Upper lobe of left lung (tissue), 6 donors: ENCODE measurements at places on chromosomes 16 and 17.

- no peaks in the 10 kb centered on the region for H3K36me3 ChIP-seq
- H3K4me1 ChIP-seq, result peaks cover 88% of the 10 kb centered on the region
- no peaks in the 10 kb centered on the region for H3K27me3 ChIP-seq
- H3K4me3 ChIP-seq, result no peak overlapping the region
- peak overlapping the region; percentile 95 for H3K27ac ChIP-seq
These were observed 15.5 kb downstream of the SPNS2 start for GRCh38 chr17:4514206-4514605.

- peaks cover 11% of the 10 kb centered on the region for H3K4me1 ChIP-seq
- H3K4me3 ChIP-seq, result no peak overlapping the region
- no peaks in the 10 kb centered on the region for H3K27me3 ChIP-seq
- H3K36me3 ChIP-seq, result no peaks in the 10 kb centered on the region
These were observed 32.7 kb upstream of the FOXF1 start for GRCh38 chr16:86477642-86478041.

DNA sequence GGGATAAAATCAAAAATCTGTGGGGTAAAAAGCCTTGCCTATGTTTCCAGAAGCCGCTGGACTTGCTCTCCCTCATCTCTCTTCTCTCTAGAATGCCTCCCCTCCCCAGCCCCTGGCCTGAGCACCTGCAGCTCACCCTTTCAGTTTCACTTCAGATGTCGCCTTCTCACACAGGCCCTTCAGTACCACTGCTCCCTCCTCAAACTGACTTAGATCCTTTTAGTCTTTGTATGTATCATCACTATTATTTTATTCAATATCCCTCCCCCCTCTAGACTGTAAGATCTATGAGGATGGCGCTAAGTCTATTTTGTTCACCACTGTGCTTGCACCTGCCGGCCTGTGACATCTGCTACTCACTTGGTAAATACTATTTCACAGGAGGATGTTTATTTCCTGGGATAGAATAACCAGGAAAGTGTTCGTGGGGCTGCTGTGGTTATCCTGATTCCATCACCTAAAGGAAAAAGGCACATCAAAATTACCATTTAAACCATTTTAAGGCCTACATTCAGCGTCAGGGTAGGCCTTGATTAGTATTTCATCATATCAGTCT is 122.3 kb downstream of the MRTFB start:
- DNase-seq, result no peak
- H3K36me3 ChIP-seq, result no peaks in the 10 kb centered on the region

GRCh38 chr16:72588551-72588950 is 416.6 kb upstream of the PMFBP1 start:
- H3K27ac ChIP-seq, result no peak overlapping the region
- no peak overlapping the region for H3K4me3 ChIP-seq
- no peaks in the 10 kb centered on the region for H3K36me3 ChIP-seq

DNA sequence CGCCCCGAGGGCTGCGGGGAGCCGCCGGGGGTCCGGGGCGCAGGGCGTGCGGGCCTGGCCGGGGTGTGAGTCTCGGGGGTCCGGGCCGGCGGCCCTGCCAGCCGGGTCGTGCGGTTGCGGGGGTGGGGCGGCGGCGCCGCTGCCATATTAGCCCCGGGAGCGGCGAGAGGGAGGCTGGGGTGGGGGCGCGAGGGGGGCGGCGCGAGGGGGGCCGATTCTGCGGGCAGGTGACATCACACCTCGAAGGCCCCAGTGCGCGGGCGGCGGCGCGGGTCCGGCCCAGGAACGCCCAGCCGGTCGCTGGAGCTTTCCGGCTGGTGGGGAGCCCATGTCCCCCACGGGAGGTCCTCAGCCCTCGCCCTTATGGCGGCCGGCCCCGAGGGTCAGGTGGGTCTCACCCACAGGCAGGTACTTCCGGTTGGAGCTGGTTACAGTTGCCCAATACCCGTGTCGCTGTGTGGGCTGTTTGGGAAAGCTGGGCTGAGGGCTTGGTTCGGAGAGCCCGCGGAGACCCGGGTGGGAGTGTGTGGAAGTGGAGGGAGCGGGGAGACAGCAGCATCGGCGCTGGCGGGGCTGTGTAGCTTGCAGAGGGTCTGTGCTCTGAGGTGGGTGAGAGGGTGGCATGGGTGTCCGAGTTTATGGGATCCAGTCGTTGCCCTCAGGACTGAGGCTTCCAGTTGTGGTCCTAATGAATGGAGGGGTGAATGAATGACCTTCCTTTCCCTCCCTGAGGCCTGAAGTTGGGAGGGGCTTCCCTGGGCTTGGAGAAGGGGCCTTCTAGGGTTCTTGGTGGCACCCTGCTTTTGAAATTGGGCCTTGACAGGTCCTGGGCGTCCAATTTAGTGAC is 804 bp downstream of the ATP6V0C start:
- peaks cover 55% of the 10 kb centered on the region for H3K4me1 ChIP-seq
- peak; percentile 92 for DNase-seq
- peak overlapping the region; percentile 77 for H3K4me3 ChIP-seq
- H3K36me3 ChIP-seq, result no peaks in the 10 kb centered on the region
- H3K27me3 ChIP-seq, result no peaks in the 10 kb centered on the region

DNA sequence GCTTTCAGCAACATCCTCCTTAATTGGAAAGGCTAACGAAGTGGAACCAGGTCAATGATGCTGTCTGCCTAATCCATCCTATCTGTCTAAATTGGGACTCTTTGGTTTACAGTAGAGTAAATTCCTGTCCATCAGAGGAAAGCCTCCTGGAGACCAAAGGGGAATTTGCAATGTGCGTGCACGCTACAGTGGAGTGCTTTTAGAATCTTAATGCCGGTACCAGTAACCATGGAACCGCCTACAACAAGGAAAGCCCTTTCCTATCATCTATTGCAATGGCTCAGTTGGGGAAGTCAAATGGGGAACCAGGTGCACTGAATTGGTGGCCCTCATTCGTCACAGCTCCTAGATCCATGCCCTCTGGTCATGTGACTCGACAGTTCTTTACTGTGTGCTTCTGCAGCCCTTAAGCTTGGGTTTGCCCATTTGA is 110.1 kb downstream of the XYLT1 start:
- H3K4me3 ChIP-seq, result no peak overlapping the region
- H3K27ac ChIP-seq, result no peak overlapping the region
- peaks cover 42% of the 10 kb centered on the region for H3K4me1 ChIP-seq
- H3K27me3 ChIP-seq, result no peaks in the 10 kb centered on the region
- no peaks in the 10 kb centered on the region for H3K36me3 ChIP-seq

DNA sequence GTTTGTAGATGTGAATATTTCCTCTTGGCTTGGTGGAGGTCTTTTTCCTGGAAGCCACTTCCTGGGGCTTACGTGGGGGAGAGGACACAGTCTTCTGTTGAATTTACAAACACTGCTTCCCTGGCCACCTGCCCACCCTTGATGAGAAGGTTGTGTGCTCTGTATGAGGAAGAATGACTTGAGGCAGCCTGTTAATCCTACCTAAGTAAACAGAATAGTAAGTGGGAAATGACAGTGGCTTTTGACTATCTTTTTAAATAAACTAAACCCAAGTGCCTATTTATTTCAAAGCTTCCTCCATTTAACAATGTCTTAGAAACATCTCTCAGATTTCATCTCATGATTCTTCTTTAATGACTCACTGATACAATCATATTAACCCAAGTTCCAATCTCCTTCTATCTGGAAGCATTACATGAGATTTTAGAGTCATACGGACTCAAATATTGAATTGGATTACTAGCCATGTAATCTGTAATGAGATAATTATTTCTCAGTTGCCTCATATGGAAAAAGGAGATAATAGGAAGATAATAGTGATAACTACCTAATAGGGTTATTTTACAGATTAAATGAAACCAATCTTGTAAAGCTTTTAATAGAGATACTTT is 96.6 kb upstream of the SMIM36 start:
- DNase-seq, result no peak
- H3K27ac ChIP-seq, result peak overlapping the region; percentile 60
- H3K4me1 ChIP-seq, result peaks cover 41% of the 10 kb centered on the region
- no peaks in the 10 kb centered on the region for H3K36me3 ChIP-seq
- no peak overlapping the region for H3K4me3 ChIP-seq

DNA sequence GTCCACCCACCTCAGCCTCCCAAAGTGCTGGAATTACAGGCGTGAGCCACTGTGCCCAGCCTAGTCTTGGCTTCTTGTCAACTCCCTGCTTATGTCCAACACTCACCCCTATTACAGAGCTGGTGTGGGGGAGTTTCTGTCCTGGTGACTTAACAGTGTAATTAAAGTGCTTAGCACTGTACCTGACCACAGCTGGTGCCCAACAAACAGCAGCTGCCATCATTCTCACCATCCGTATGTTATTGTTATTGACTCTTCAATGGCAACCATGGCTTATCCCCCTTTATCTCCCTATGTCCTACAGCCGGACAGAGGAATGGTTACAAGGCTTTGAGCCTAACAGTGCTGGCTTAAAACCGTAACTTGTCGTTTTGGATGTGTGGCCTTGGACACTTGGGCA is 17.0 kb upstream of the BRCA1 start:
- H3K4me3 ChIP-seq, result no peak overlapping the region
- no peak overlapping the region for H3K27ac ChIP-seq
- DNase-seq, result no peak

DNA sequence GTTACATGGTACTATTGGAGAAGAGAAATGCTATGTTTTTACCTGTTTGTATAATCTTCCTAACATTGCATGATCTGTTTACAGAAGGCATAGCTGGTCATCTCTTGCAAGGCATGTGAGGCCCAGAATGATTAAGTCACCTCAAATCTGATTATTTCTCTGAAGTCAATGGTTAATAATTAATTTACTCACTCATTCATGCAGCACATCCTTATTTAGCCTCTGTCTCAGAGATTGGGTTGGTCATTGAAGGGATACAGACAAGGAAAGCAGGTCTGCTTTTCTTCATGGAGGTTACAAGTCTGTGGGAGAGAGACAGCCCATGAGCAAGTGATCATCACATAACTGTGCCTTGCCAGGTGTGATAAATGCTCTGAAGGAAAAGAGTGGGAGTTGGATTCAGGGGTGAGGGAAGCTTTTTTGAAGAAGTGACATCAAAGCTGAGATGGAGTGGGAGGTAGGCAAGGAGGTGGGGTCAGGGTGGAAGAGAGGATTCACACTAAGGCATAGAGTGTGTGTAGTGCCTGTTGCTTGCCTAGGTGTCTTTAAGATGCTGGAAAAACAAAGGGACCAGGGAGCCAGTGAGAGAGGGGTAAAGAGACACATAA is 16.3 kb upstream of the RBFOX1 start:
- H3K4me3 ChIP-seq, result no peak overlapping the region
- no peaks in the 10 kb centered on the region for H3K36me3 ChIP-seq

DNA sequence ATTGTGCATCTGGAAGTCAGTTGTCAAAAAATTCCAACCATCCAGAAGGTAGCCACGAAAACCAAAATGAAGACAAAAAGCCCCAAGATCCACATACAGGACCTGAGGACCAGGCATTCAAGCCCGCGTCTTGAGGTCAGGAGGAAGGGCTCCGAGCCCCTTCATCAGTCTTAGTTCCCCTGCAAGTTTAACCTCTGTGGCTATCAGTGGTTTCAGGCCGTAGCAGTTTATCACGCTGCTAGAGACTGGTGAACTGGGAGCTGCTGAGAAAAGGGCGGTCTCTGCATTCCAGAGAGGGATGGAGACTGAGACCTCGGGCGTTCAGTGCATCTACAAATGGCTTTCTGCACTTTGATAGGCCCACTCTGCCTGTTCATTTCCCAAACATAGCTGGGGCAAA is 70.6 kb downstream of the IRF8 start:
- H3K27ac ChIP-seq, result no peak overlapping the region
- no peak overlapping the region for H3K4me3 ChIP-seq
- no peaks in the 10 kb centered on the region for H3K4me1 ChIP-seq
- H3K27me3 ChIP-seq, result no peaks in the 10 kb centered on the region
- DNase-seq, result no peak

GRCh38 chr17:10683853-10684252 is 13.5 kb downstream of the SCO1 start:
- H3K27me3 ChIP-seq, result no peaks in the 10 kb centered on the region
- no peak overlapping the region for H3K27ac ChIP-seq
- no peak overlapping the region for H3K4me3 ChIP-seq
- H3K4me1 ChIP-seq, result no peaks in the 10 kb centered on the region
- no peak for DNase-seq
- peaks cover 71% of the 10 kb centered on the region for H3K36me3 ChIP-seq

- no peaks in the 10 kb centered on the region for H3K4me1 ChIP-seq
- no peaks in the 10 kb centered on the region for H3K36me3 ChIP-seq
- no peak overlapping the region for H3K4me3 ChIP-seq
These were observed 13.4 kb downstream of the ADGRG5 start for GRCh38 chr16:57555831-57556230.

- no peaks in the 10 kb centered on the region for H3K27me3 ChIP-seq
- H3K4me3 ChIP-seq, result no peak overlapping the region
- H3K36me3 ChIP-seq, result peaks cover 4% of the 10 kb centered on the region
- no peak for DNase-seq
These were observed 10.6 kb downstream of the AARSD1 start for GRCh38 chr17:42953669-42954068.

GRCh38 chr17:55576237-55576995 is 65.2 kb upstream of the SMIM36 start:
- no peak overlapping the region for H3K4me3 ChIP-seq
- no peak for DNase-seq
- no peaks in the 10 kb centered on the region for H3K36me3 ChIP-seq
- peaks cover 20% of the 10 kb centered on the region for H3K4me1 ChIP-seq

DNA sequence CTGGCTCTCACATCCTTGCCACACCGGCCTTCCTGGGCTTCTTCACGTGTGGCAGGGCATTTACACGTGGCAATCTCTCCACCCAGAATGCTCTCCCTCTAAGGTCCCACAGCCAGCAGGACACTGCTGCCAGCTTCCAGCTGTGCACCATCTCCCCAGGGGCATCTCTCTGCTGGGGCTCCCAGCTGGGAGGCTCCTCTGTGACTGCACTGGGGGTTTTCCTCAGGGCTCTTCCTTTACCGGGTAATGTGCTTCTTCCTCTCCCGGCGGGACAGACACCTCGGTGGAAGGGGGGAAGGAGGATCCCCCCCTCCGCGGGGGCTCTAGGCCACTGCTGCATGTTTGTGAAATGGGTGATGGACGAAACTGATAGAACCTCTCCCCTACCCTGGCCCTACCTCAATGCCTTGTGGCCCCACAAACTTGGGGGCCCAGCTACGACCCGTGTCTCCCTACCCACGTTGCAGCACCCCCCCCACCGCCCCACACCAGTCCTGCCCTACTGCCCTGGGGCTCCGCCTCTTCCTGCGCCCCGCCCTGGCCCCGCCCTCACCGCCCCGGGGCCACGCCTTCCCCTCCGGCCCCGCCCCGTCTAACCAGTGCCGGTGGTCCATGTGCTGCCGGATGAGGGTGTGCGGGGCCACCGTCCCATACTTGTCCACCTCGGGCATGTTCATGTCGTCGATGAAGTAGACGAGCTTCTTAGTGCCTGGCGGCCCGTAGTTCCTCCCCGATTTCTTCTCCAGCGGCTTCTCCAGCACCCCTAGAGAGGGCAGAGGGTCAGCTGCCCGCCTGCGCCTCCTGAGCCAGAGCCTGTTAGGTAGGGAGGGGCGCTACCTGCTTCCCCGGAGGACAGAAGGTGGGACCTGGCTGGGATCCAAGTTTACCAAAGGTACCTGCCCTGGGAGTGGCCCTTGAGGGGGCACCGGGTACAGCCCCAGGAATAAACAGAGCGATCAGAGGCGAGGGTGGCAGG is 92.6 kb downstream of the DNAH17 start:
- peak overlapping the region; percentile 40 for H3K4me3 ChIP-seq
- DNase-seq, result peak; percentile 93
- H3K27me3 ChIP-seq, result no peaks in the 10 kb centered on the region
- peaks cover 11% of the 10 kb centered on the region for H3K4me1 ChIP-seq

DNA sequence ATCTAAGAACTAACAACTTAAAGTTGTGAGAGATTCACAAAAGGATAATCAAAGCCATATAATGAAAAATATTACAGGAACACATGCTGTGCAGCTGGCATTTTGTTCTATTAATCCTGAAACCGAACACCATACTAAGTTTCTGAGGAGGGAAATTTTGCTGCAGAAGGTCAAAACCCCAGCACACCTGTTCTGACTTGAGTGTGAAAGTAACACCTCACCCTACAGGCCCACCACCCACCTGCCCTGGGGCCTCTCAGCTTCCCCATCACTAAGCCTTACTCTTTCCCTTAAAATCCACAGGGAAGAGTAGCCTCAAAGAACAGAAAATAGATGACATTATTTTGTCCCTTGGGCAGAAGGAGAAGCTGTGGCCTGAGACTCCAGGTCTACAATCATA is 44.8 kb downstream of the STAT5A start:
- DNase-seq, result no peak
- peaks cover 14% of the 10 kb centered on the region for H3K4me1 ChIP-seq
